CD4-positive, alpha-beta T cell treated with Interleukin-6 at 100 ng/mL for 8 hours (primary cell): ENCODE measurements at places on chromosomes 16 and 17.

DNA sequence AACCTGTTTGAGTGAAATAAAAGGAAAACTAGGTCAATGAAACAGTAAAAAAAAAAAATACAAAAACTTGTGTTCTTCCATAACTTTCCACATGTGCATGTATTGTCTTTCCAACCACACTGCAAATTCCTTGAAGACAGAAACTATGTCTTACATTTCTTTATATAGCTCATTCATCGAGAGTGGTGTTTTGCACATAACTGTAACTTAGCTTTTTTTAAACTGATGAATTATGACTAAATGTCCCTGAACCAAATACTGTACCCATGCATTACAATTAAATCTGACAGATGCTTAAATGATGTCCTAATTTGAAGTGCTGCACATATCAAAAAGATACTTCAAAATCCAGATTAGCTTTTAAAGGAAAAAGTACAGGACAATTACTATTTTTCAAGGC is 50.1 kb downstream of the BRIP1 start:
- DNase-seq = no peak

DNA sequence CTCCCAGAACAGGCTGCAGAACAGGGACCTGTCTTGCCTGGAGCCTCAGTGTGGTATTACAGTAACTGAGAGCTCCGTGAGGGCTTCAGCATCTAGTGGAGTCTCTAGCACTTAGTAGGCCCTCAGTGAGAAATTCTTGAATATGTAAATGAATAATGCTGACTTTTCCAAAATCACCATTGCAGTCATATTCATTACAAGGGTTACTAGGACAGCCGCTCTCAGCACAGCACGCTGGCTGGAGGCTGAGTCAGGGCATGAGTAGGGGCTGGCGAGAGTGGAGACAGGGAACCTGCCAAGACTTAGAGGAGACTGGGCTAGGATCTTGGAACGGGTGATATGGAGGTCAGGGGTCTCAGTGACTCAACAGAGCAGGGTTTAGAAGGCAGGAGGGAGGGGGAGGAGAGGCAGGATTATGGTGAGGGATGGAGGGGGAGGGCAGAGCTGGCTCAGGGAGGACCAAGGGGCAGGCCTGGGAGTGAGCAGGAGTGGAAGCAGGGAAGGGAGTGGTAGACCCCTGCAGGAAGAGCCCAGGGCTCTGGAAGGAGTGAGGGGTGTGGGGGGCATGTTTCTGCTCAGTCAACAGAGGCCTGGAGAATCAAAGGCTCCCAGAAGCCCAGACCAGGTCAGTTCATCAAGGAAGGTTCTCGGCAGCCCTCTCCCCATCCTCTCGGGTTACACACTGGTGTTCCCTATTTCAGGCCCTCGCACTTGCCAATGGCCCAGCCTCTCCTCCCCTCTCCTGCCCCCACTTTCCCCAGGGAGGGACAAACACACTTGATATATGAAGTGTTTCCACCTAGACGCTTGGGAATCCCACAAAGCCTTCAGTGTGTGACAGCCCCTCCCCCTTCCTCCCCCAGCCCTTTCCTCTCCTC is 42.3 kb downstream of the FZD2 start:
- no peak for DNase-seq

- DNase-seq = no peak
These were observed 68.5 kb upstream of the MED9 start for GRCh38 chr17:17408236-17408794.

- no peak for DNase-seq
These were observed 9.8 kb downstream of the CLN3 start for GRCh38 chr16:28482026-28482425.

DNA sequence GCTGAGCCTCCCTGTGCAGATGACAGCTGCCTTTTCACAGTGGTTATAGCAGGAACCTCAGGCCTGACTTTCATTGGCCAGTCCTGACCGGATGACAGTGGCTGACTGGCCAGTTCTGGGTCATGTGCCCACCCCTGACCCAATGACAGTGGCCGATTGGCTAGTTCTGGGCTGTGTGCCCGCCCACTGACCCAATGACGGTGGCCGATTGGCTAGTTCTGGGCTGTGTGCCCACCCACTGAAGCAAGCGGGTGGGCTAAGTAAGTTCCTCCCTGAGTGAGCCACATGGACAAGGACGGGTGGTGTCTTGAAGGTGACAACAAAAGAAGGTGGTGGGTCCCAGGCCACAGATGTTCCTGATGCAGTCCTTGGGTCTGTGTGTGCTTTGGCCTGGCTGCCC is 9.5 kb downstream of the DEF8 start:
- no peak for DNase-seq

DNA sequence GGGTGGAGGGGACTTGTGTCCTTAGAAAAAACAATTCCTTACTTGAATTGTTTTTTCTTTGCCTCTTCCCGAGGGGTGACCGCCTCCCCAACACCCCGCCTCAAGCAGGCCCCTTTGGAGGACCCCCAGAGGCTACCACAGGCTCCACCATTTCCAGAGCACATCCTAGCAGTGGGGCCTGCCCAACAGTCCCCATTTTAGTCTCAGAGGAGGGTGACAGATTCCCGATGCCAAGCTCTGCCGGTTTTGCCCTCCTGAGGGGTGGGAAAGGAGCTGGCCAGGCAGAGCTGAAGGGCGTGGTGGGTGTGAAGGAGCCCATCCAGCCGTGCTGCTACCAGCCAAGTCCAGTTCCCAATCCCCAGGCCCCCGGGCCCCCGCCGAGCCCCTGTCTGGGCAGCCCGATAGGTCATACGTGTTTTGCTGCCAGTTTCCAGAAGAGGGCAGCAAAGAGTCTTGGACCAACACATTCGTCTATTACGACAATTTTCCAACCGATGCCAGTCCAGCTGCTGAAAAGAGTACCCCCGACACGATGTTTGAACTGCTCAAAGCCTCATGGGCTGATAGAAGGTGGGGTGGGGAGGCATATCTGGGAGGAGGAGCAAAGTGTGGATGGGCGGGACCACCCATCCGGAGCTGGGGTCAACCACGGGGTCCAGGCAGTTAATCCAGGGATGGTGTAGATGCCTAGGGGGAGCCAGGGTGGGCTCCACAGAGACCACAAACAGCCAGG is 18.8 kb upstream of the GAA start:
- DNase-seq = peak; percentile 70

DNA sequence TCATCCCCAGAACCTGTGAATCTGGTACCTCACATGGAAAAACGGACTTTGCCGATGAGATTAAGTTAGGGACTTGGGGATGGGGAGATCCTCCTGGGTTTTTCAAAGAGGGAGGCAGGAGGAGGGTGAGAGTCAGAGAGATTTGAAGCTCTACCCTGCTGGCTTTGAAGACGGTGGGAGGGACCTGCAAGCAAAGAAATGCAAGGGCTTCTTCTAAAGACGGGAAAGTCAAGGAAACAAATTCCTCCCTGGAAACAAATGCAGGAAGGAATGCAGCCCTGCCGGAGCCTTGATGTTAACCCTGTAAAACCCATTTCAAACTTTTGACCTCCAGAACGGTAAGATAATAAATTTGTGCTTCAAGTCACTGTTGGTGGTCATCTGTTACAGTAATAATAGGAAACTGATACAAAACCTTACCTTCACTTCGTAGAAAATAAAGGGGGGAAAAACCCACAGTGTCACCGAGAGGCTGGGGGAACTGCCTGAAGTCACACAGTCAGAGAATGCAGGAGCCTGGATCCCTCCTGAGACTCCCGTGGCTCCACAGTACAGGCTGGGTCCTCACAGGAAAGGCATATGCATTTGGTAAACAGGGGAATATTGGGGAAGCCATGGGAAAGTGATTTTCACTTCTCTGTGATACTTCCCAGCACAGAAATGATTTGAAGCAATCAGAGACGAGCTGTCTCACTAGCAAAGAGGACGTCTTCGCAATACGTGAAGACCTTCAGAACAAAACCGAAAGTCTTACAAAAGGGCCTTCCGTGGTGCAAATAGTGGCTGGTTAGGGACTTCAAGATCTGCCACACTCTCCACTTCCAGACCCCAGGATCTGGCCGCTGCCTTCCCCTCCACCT is 58.9 kb upstream of the CLEC3A start:
- DNase-seq = no peak

- no peak for DNase-seq
These were observed 835 bp downstream of the FBXL16 start for GRCh38 chr16:704552-705380.

- DNase-seq = no peak
These were observed 78.6 kb upstream of the ZNF469 start for GRCh38 chr16:88303890-88304819.

- DNase-seq = no peak
These were observed 73.0 kb downstream of the HS3ST2 start for GRCh38 chr16:22886927-22887326.

GRCh38 chr17:75799402-75799801 is 14.8 kb downstream of the UNK start:
- no peak for DNase-seq

- DNase-seq = no peak
These were observed 76.0 kb downstream of the MYH11 start for GRCh38 chr16:15780805-15781204.

DNA sequence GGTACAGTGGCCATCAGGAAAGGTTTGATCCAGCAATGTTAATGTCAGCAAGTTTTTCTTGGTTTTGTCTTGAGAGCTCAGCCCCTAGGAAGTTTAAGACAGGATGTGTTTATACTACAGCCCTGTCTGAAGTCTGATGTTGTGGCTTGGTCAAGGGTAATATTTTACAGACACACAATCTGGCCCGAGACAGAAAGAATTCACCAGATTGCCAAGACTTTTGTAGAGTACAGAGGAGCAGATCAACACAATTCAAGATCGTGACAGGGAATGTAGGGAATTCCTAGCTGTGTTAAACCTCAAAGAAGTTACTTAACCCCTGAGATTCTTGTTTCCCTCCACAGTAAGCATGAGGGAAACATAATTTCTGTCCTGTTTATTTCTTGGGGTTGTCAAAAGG is 63.1 kb downstream of the SHISA9 start:
- no peak for DNase-seq

DNA sequence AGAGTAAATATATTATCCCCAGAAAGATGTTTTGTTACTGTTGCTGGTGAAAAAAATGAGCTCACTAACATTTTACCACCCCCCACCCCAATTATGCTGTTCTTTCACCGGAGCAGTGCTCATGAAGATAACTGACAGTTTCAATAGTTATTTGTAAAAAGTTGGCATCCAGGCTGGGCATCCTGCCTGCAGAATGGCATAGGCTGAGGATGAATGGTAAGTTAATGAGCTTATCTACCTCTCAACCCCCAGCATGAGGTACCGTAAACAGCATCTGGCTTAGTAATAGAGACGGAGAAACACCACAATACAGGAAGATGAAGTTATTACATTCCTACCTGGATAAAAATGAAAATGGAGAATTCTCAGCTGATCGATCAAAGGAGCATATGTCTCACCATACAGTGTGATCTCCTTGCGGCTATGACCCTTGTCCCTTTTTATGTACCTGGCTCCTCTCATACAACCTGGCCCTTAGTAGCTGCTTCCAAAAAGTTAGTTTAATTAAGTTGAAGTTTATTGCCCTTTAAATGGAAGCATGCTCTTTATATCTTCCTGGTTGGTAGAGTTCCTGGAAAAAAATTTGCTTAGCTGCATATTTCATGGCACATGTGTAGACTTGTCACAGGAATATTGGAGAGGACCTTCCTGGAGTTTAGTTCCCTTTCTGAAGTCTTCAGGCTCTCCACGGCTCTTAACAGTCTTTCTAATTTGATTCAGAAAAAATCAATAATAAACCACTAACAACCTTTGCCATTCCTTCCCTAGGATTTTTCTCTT is 61.2 kb upstream of the MPHOSPH6 start:
- no peak for DNase-seq

GRCh38 chr16:84467256-84467655 is 37.2 kb downstream of the MEAK7 start:
- DNase-seq = no peak

DNA sequence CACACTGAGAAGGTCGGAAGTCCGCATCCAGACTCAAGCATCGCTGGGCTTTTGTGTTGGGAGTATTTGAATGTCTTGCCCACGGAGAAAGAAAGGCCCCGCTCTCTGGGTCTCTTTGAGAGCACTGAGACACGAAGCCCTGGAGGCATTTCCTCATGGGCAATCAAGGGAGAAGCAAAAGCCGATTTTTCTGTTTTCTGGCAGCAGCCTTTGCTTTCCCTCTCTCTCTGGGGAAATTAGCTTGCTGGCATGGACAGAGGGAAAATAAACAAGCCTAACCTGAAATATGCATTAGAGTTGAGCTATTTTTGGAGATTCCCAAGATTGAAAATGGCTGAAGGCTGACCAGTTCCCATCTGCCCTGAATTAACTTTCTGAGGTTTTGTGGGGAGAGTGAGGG is 238.7 kb downstream of the HAPSTR1 start:
- no peak for DNase-seq

DNA sequence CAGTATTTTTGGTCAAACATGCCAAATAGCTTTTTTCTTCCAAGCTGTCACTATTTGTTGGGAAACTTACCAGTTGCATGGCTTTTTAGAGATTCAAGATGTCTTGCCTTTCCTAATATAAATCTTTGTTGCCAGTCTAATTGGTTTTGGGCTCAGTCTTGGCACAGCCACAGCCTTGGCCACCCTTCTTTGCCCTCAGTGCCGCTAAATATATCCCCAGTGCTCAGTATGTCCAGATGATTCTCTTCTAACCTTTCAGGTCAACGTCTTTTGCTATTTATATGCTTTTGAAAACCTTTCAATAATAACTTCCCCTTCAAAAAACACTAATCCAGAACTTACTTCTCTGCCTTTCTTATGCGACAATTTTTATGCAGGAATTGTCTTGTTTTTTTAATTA is 483.1 kb upstream of the ZFHX3 start:
- no peak for DNase-seq

DNA sequence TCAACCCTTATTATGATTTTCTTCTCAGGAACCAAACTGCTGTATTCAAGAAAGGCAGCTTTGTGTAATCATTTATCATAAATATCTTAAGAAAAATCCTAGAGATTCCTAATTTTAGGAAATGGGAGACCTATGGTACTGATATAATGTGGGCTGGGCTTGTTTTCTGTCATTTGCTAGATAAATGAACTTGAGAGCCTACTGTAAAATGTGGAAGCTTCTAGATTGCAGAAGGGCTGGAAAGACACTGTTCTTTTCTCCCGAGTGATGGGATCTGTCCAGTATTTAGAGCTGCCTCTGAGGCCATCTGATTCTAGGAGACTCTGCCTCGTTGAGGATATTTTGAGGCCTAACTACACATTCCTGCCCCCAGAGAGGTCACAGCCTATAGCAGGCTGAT is 19.9 kb upstream of the STH start:
- no peak for DNase-seq

DNA sequence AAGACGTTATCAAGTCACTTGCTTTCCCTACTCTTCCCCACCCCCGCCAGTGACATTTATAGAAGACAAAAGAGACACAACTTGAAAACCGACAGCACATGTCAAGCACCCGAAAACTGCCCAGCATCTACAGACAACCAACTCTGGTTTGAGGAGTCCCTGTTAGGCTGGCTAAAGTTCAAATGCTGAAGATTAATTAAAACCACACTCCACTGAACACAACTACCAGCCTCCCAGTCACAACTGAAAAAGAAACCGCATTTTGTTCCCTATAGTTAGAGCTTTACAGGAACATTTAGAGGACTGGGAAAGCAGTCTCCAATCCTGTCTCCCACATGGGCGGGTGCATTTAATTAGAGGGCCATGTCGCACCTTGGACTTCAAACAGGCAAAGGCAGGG is 73.0 kb upstream of the COX10 start:
- DNase-seq = no peak

- DNase-seq = no peak
These were observed 75.8 kb downstream of the WNT3 start for GRCh38 chr17:46742565-46743270.
